ENCODE measurements at places on chromosomes 1 and 21.
A peak's percentile ranks its signal among the peaks of the same experiment; 100 is the strongest.

DNA sequence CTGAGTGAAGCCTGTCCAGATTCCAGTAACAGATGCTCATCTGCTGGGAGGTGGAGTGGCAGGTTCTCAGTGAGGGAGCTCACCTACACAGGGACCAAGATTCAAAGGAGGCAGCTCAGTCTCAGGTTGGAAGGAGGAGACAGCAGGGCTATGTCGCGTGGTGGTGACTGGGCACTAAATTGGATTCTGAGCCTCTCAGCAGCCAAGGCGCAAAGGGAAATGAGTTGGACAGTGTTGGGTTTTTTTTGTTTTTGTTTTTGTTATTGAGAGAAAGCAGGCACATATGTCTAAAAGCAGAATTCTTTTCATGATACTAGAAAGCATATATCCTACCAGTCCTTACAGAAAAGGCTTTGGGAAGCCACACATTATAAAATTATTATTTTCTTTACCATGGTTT lies 26.2 kb downstream of the UMODL1 start:
- DNase-seq, result no peak

DNA sequence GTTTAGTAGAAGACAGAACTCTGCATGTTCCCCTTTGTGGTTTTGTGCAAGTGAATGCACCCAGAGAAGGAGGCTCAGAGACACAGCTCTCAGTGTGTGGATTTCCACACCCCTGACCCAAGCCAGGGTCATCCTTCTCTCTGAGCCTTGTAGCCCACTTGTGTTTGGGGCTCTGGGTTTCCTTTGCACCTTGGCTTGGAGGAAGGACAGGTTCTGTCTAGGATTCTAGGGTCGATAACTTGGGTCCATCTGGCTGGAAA lies 27.2 kb downstream of the MYOG start:
- no peak for DNase-seq

DNA sequence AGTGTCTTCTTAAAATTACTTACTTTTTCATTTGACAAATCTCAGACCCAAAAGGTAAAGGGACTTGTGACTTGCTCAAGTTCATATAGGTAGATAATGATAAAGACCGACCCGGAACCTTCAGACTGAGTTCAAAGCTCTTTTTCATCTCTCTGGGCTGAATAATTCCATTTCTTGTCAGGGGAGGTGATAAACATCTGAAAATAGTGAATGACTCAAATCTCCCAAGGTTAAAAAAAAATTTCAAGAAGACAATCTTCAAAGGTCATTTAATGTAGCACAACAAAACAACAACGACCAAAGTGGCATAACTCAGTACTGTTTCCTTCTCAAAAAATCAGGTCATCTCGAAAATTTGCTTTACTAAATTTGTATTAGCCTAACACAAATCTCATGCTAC lies 20.6 kb downstream of the LUZP1 start:
- no peak for DNase-seq

DNA sequence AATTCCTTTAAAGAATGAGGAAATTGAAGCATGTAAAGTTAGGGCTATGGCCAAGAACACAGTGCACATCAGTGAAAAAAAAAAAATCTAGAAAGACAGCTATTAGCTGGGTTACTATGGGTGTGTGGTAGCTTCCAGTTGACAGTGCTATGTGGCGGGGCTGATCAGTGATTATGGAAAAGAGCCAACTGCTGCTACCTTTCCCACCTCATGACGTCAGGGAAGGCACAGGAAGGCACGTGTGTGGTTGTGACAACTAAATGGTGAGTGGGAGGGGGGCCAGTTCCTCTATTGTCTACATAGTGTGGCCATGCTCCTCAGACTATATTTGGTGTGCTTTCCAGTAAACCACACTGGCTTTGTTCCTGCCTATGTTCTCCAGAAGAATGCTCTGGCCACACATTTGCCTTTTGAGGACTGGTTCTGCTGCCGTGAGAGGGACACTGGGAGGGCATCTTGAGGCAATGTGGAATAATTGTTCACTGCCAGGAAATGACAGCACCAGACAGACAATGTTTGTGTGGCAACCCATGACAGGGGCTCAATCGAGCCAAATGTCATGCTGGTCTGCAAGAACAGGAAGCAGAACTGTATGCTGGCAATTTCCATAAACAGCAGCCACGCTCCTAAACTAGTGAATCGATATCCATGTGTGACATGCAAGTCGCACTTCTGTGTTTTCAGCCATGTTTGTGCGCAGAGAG lies 3.0 kb upstream of the SDE2 start:
- DNase-seq, result peak; percentile 95

- peak; percentile 52 for DNase-seq
Measured at GRCh38 chr1:6783936-6784559, 1.2 kb upstream of the CAMTA1 start.

- DNase-seq, result peak; percentile 34
Measured at GRCh38 chr1:206982216-206982615, 12.0 kb upstream of the FCAMR start.

DNA sequence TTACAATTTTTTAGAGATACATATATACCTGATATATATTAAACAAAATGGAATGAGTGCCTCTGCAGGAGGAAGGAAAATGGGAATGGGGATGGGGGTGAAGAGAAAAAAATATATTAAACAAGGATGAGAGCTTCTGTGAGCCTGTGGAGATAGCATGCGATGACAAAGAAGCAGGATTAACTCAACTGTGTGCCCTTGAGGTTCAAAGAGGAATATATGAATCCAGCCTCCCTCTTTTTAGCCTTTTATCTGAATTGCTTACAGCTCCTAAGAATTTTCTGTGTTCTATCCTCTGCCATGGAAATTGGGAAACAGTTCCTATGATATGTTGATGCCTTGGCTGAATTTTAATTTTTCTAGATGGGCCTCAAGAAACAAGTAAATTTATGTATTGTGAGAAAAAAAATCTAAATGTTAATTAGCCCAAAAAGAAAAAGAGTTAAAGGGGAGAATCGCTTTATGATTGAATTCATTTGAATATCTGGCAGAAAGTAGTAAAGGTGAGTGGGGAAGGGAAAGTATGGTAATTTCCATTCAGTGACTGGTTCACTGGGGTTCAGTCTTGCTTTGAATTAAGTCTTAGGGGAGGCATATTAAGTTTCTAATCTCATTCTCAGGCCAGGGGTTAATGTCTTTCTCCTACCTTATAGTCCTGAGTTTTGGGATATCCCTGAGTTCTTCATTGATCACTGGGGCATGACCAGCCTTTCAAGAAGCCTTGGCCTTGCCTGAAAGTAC lies 106.3 kb upstream of the HMCN1 start:
- DNase-seq, result no peak

DNA sequence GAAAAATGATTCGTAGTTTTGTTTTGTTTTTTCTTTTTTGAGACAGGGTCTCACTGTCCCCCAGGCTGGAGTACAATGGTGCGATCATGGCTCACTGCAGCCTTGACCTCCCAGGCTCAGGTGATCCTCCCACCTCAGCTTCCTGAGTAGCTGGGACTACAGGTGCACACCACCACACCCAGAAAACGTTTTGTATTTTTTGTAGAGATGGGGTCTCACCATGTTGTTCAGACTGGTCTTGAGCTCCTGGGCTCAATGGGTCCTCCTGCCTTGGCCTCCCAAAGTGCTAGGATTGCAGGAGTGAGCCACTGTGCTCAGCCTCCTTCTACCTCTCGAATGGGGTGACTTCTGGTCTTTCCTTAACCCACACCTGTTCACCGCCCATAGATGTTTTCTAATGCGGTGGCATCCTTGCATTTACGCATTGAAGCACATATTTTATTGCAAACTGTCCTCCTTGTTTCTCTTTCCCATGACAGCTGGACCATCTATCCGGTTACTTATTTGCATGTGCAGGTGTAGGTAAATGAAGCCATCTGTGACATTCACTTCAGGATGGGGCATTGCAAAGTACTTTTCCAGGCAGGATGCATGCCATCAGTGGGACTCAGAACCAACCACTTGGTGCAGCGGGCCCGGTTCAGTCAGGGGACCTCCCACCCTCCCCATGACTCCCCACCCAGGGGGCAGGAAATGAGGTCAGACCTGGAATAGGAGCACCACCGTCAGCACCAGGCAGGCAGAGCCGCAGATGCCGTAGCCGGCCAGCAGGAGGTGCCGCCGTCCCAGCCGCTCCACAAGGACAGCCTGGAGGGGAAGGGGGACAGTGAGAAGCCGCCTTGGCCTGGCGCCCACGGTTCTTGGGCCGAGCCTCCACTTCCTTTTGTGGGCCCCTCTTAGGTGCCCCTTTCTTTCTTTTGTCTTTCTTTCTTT lies 16.5 kb downstream of the SLC2A7 start:
- DNase-seq, result peak; percentile 31

GRCh38 chr1:237507005-237507404 lies 383.7 kb downstream of the ZP4 start:
- no peak for DNase-seq

DNA sequence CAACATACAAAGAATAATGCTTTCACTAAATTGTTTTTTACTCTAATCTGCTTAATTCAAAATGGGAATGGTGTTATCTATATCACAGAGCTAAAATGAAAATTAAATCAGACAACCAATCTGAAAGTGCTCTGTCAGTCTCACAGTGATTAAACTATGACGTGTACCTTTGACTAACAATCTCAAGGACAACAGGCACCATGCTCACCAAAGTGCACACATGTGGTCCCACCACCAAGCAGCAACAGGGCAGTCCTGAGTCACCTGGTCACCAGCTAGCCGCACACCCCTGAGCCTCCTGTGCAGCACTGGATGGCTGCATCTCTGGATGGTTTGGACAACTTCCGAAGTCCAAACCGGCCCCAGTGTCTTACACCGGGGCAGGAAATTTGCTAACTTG lies 54.5 kb upstream of the NADK start:
- no peak for DNase-seq

All from SHP77 (cell line).